ENCODE measurements at places on chromosomes 5 and 9.

GRCh38 chr9:72898360-72898759 is 54.5 kb downstream of the ALDH1A1 start:
- DNase-seq, result no peak

GRCh38 chr9:106577121-106577520 is 285.8 kb upstream of the ZNF462 start:
- no peak for DNase-seq

- no peak for DNase-seq
Measured at GRCh38 chr9:750249-750967, 91.1 kb upstream of the DMRT1 start.

DNA sequence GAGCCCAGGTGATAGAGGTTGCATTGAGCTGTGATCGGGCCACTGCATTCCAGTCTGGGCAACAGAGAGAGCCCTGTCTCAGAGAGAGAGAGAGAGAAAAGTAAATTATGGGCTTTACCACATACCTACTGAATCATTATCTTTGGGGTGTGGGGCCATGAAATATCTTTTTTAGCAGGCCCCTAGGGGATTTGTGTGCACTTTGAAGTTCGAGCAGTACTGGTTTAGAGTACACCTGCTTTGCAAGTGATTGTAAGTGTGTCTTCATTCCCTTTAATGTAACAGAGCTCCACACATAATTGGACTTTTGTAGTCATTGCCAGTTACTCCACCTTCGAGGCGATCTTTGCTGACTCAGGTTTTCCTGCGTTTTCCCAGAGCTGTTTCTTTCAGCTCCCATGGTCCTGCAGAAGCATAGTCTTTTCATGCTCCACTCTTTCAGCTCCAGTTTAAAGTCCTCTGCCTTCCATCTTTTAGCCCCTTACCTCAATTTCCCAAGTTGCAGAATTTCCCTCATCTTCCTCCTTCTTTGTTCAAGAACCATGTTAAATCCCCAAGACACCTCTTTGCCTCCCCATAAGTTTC is 24.0 kb upstream of the FRMPD1 start:
- DNase-seq, result no peak

GRCh38 chr5:125865166-125865815 is 557.9 kb upstream of the GRAMD2B start:
- DNase-seq, result peak; percentile 56

DNA sequence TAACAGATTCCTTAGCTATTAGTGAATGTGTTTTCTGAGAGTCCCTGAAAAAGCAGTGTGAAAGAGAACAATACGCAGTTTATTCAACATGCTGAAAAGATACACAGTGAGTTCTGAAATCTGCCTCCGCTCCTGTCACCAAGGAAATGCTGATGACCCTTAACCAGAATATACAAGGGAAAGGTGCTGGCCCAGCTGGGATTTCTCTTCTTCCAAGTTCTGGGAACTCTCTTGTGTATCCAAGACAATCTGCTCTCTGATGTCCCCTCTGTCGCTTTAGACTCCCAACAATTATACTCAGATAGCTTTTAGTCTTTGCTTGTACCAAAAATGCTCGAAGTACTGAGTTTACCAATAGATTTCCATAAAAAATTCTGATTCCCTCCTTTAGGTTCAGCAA is 214.9 kb downstream of the TMEM167A start:
- DNase-seq, result no peak

- no peak for DNase-seq
Measured at GRCh38 chr9:68728731-68729130, 23.7 kb downstream of the PIP5K1B start.

DNA sequence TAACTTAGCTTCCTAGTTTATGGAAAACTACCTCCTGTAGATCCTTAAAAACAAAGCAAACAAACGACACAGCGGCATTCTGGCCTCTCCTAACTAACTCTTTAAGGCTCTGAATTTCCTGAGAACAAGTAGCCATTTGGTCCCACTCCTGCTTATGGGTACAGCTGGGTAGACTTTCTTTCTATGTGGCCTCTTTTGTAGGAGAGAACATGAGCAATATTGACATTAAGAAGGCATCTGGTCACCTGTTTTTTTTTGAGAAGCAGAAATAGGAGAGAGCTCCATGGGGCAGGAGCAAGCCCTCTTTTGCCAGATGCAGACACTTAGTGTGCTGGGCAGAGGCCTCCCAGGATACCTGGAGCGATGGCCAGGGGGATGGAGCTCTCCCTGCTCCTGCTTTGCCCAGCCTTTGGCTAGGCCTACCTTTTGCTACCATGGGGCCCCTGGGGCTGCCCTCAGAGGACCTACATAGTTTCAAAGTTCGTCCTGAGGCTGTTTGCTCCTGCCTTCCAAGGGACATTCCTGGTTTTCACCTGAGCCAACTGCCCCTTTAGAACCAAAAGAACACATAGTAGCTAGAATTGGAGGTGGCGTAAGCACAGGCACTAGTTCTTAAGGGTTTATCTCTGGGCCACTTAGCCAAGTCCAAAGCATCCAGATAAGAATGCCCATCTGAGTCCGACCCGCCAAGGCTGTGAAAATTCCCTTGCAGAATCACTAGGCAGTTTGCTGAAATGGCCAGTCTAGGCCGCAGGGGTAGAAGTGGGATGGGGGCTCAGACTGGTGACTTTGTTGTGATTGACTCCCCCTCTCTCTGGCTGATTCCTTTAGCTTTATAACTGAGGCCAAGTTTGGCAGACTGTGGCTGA is 2.4 kb upstream of the STC2 start:
- no peak for DNase-seq

GRCh38 chr5:115531787-115532367 is 12.7 kb downstream of the FEM1C start:
- no peak for DNase-seq

- DNase-seq, result no peak
Measured at GRCh38 chr5:73797132-73797510, 171.1 kb downstream of the ARHGEF28 start.

- DNase-seq, result no peak
Measured at GRCh38 chr5:31819926-31820516, 181.1 kb downstream of the PDZD2 start.

GRCh38 chr5:174243904-174244303 is 198.4 kb downstream of the NSG2 start:
- DNase-seq, result no peak

GRCh38 chr5:83639911-83640310 is 80.7 kb downstream of the HAPLN1 start:
- DNase-seq, result no peak

- no peak for DNase-seq
Measured at GRCh38 chr5:6849316-6850105, 136.3 kb downstream of the TENT4A start.

- no peak for DNase-seq
Measured at GRCh38 chr9:89740722-89741121, 135.9 kb downstream of the GADD45G start.

- DNase-seq, result no peak
Measured at GRCh38 chr5:95620870-95621838, 1.3 kb downstream of the GPR150 start.

DNA sequence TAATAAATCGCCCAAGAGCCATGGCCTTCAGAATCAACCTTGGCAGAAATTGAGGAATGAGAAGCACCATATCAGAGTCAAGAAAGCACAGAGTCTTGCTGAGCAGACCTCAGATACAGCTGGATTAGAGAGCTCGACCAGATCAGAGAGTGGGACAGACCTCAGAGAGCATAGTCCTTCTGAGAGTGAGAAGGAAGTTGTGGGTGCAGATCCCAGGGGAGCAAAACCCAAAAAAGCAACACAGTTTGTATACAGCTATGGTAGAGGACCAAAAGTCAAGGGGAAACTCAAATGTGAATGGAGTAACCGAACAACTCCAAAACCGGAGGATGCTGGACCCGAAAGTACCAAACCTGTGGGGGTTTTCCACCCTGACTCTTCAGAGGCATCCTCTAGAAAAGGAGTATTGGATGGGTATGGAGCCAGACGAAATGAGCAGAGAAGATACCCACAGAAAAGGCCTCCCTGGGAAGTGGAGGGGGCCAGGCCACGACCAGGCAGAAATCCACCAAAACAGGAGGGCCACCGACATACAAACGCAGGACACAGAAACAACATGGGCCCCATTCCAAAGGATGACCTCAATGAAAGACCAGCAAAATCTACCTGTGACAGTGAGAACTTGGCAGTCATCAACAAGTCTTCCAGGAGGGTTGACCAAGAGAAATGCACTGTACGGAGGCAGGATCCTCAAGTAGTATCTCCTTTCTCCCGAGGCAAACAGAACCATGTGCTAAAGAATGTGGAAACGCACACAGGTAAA is 4.5 kb downstream of the NFX1 start:
- no peak for DNase-seq

DNA sequence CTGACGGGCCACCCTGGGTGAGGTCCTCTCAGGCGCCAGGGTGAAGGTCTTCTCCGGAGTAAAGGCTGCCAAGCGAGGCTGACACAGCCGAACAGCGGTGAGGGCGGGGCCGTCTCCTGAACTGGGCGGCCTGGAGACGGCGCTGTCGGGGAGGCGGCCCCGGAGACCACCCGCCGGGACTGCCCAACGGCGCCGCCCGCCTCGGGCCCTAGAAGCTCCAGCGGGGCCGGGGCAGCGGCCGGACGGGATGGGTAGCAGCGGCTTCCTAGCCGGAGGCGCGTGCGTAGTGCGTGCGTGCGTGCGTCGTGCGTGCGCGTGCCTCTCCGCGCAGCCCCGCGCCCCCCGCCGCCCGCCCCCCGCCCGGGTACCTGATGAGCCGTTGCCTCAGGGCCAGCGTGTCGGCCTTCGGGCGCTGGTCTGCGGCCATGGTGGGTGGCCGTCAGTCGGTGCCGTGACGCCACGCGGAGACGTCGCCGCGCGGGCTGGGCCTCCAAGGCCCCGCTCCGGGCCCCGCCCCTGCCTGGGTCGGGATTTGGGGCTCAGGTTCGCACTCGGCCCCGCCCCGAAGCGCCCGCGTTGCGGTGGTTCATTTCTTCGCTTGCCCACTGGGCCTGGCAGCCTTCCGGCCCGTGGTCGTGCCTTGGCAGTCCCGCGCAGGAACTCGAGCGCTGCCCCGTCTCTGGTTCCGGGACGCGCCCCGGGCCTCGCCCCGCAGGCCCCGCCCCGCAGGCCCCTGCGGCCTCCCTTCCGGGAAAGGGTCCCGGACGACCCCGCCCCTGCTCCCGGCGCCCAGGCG is at the start of gene PHYKPL:
Gene PHYKPL (minus strand): TSS at position 679 of the 796 bp plus-strand sequence. CDS start 252 bp downstream, at position 427.
- peak; percentile 23 for DNase-seq

- DNase-seq, result peak; percentile 56
Measured at GRCh38 chr5:159135896-159136531, 36.3 kb upstream of the EBF1 start.

- DNase-seq, result no peak
Measured at GRCh38 chr5:133825631-133826289, 142.7 kb downstream of the C5orf15 start.

- DNase-seq, result no peak
Measured at GRCh38 chr5:148482697-148483462, 99.1 kb downstream of the FBXO38 start.

- no peak for DNase-seq
Measured at GRCh38 chr5:114898602-114899001, 271.1 kb downstream of the TRIM36 start.

GRCh38 chr5:178530526-178530925 is 59.7 kb downstream of the COL23A1 start:
- DNase-seq, result no peak

- DNase-seq, result no peak
Measured at GRCh38 chr5:173762045-173762444, 126.1 kb upstream of the CPEB4 start.

GRCh38 chr9:134007150-134007549 is 15.0 kb upstream of the VAV2 start:
- DNase-seq, result no peak

DNA sequence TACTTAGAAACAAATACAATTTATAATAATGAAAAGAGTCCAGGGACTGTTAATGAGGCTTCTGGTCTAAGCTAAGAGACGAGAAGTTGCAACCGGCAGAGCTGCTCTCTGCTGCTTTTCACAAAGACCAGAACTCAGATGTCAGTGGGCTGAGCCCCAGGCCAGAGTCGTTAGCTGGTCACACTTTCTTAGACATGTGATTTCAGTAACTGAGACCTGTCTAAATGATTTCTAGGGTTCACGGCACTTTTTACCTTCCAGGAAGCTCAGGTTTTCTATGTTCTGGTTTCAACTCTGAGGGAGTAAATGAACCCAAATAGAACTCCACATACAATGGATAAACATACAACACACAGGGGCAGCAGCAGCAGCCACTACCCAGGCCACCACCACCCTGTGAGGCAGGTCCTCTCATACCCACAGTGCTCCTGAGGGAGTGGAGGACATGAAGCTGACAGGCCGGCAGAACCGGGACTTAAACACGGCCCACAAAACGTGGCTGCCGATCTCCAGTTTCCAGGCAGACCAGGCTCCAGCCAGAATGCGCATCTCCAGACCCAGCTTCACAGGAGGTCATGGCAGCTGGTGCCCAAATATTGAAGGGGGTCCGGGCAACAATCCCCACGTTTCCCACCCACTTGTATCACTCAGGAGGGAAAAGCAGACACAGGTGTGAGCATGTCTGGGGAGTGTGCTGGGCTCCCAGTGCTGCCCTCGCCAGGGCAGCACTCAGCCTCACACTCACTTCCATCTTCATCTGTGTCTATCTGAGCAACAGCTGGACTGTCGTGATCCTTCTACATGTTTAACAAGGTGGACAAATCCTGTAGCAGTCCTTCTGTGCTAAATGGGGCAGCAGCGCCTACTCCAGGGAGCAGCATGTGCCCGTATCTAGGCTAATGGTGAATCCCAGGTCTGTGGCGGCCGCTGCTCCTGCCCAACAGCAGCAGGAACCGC is 38.8 kb downstream of the IARS1 start:
- DNase-seq, result no peak

- no peak for DNase-seq
Measured at GRCh38 chr9:92658611-92659010, 11.3 kb downstream of the IPPK start.

DNA sequence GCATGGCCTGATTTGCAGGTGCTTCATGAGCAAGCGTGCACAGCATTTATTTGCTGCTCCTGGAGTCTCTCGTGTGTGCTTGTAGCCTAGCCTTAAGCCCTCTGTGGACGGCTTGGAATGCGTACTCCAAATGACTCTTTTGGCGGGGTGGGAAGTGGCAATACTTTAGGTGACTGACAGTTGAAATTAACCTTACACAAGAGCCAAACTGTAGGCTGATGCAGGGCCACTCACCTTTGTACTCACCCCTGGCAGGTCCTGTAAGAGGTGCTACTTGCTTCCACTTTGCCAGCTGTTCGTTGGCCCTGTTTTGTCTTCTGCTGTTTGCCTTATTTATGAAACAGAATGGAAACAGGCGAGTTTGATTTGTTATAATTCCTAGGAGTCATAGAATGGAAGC is 22.9 kb downstream of the TENT4A start:
- DNase-seq, result no peak

GRCh38 chr9:120692901-120693699 is 21.2 kb downstream of the MEGF9 start:
- peak; percentile 66 for DNase-seq

- DNase-seq, result peak; percentile 83
Measured at GRCh38 chr9:78620764-78621163, 323.8 kb downstream of the PSAT1 start.

DNA sequence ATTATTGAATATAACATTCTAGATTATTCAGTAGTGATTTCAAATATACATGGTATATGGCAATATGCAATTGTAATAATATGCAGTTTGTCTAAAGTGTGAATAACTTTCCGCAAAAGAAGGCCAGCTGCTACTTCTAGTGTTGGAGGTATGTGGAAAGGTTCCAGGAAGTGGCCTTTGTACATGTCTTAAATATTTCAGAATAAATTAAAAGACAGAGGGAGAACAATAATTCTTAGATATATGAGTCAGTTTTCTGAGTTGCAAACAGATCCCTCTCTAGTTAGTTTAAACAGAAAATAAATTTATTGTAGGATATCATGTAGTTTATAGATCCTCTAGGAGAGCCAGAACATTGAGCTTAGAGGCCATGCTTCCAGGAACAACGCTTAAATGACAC is 210.8 kb upstream of the ELL2 start:
- peak; percentile 56 for DNase-seq

GRCh38 chr9:98555651-98556465 is 152.9 kb downstream of the GABBR2 start:
- DNase-seq, result no peak
